Transverse colon (tissue), 4 donors: ENCODE measurements at places on chromosomes 6 and 20.

- DNase-seq = no peak
Measured at GRCh38 chr6:2767657-2768524, 2.7 kb downstream of the WRNIP1 start.

DNA sequence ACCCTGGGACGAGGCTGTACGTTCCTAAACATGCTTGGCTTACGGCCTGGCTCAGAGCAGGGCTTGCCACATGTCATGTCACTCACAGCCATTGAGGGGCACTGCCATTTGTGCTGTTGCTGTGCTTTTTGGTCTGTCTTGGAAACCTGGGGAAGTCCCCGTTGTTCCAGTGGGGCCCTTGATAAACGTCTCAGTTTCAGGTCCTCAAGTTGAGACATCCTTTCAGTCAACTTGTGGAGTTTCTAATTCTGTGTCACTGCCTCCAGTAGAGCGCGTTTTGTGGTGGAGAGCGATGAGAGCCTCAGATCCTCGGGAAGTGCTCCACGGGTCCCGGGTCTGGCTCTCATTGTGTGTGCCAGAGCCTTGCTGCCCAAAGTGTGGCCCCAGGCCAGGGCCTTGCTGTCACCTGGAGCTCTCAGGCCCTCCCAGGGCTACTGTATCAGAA is 43.0 kb upstream of the CCR6 start:
- DNase-seq = peak; percentile 54

GRCh38 chr20:24742436-24742835 is 206.6 kb upstream of the CST7 start:
- DNase-seq = no peak

- DNase-seq = peak; percentile 45
Measured at GRCh38 chr6:139698526-139699176, 324.2 kb upstream of the CITED2 start.

- DNase-seq = no peak
Measured at GRCh38 chr6:57297505-57297904, 19.9 kb upstream of the PRIM2 start.

GRCh38 chr6:149031859-149032598 is 285.2 kb downstream of the UST start:
- DNase-seq = peak; percentile 21

GRCh38 chr6:142903812-142904211 is 41.2 kb downstream of the HIVEP2 start:
- no peak for DNase-seq

DNA sequence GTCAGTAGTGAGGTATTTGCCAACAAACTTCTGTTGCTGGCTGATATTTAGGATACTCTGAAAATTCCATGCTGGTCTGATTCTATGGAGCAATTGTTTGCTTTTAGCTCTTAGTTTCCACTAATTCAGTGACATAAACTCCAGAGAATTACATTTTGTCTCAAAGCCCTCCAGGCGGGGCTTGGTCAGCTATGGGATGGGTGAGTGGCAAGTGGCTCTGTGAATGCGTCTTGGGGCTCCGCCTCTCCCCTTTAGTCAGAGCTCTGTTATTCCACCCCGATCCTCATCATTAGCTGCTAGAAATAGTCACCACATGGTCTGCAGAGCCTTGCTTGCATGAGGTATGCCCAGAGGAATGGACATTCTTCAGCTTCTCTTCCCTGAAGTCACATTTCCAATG is 540.6 kb downstream of the QKI start:
- DNase-seq = no peak
